Mucosa of gallbladder (tissue), 1 donor: ENCODE measurements at places on chromosomes 5 and 9. TPM values are rescaled to one million over a fixed set of nuclear protein-coding genes. Genes with fewer than 3 reads are reported as not detected.

The GHR gene
- total RNA-seq: 4.4 TPM

The HRCT1 gene
- 2.0 TPM for total RNA-seq

The LURAP1L gene
- total RNA-seq: 25.2 TPM

The GPR21 gene
- total RNA-seq: 1.9 TPM

The MOB3B gene
- total RNA-seq: 19.3 TPM

The APBA1 gene
- total RNA-seq: 10.7 TPM

The ADAMTS12 gene
- 2.2 TPM for total RNA-seq
